CD4-positive, alpha-beta memory T cell (primary cell): ENCODE measurements at places on chromosomes 12 and 14.

DNA sequence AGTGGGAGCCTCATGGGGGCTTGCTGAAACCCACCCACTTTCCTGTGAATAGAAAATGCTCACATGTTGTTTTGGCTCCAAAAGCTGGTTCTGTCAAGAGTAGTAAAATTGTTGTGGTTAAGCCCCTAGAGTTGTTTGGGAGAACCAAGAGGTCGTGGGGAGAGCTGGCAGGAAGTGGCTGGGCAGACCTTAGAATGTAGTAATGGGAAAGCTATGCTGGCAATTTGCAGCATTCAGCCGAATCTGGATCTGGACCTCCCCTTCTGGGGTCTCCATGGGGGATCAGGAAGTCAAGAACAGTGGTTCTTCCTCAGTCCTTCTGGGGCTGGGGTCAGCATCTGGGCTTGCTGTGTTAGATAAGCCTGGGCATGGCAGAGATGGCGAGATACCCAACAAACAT lies 150.6 kb upstream of the TBX3 start:
- DNase-seq = no peak

- DNase-seq = no peak
Measured at GRCh38 chr12:90038289-90038688, 329.7 kb upstream of the ATP2B1 start.

- DNase-seq = no peak
Measured at GRCh38 chr12:87116780-87117179, 860.6 kb upstream of the MGAT4C start.

DNA sequence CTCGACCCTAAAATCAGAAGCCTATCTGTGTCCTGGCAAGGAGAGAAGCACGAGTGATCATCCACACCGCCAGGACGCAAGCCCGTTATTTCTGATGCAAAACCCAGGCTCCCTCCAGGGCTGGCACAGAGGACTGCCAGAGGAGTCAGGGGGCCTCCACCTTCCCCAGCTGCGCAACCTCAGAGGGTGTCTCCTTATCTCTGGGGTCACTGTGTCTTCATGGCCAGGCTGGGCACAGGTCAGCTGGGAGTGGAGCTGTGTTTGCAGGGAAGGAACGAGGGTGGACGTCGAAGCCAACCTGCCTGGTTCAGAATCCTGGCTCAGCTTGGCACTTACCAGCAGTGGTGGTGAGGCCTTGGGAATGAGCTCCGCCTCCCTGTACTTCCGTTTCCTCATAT lies 12.0 kb upstream of the SERPINA3 start:
- no peak for DNase-seq

GRCh38 chr12:1655225-1655788 lies 26.3 kb downstream of the WNT5B start:
- DNase-seq = no peak

DNA sequence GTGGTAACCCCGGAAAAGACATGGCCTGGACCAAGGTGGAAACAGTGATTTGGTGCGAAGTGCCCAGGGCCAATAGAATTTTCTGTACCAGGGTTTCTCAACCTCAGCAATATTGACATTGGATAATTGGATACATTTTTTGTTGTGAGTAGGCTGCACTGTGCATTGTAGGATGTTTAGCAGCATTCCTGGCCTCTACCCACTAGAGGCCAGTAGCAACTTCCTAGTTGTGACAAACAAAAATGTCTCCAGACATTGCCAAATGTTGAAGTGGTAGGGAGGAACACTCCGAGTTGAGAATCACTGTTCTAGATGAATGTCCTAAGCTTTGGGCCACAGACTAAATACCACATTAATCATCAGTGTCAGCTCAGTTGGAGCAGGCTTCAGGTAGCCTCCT lies 6.2 kb upstream of the CGRRF1 start:
- no peak for DNase-seq

GRCh38 chr12:51334764-51335163 lies 10.8 kb upstream of the BIN2 start:
- DNase-seq = no peak

- peak; percentile 89 for DNase-seq
Measured at GRCh38 chr12:12716793-12717585, at the start of gene CDKN1B. Gene CDKN1B (plus strand): TSS chr12:12717368. CDS start chr12:12717840, 472 bp downstream.

DNA sequence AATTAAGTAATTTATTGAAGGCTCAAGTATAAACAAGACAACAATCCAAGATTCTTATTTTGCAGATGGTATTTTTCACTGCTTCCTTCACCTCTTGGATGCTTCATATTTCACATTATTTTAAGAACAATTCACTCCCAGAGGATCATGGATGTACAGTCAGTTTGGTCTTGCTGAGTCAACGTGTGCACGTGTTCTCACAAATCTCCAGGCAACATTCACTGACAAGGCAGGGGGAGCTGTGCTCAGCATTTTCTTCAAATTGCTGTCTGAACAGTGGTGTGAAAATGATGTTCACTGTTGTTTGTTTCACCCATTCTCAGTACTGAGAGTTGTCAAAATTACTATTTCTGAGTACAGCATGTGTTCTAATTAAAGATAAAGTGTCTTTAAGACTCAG lies 118.3 kb upstream of the SLC38A4 start:
- no peak for DNase-seq

DNA sequence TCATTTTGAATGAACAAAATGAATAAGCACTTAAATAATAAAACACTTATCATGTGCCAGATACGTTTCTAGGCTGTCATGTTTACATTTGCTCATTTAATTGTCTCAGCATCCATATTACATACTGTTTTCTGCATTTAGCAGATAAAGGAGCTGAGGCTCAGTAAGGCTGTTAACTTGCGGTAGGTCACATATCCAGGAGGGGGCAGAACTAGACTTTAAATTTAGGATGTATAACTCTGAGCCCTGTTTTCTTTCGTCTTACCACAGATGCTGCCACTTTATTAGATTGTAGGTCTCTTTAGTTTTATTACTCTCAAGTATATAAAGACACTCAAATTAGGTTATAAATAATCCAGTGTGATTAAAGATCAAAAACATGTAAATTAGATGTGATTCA lies 17.7 kb downstream of the IRAK4 start:
- peak; percentile 19 for DNase-seq

- no peak for DNase-seq
Measured at GRCh38 chr14:68366656-68367055, 426.2 kb downstream of the ZFP36L1 start.

GRCh38 chr12:53091756-53092155 lies 5.7 kb upstream of the IGFBP6 start:
- DNase-seq = no peak

GRCh38 chr14:35696575-35696974 lies 112.5 kb downstream of the RALGAPA1 start:
- no peak for DNase-seq

DNA sequence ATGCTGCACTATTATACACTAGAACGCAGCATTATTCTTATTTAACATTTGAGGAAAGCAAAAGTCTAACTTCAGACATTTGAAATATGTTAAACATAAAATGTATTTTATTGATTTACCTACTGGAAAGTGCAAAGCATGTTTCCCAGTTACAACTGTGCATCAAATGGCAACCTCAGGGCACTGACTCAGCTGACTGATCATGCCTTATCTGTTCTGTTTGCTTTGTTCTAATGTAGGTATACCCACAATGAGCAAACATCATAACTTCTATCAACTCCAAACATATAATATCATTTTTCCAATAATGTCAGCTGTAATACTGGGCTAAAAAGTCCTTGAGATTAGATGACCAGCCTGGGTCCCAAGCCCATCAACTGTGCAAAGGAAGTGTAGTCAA lies 431.0 kb downstream of the FOXG1 start:
- no peak for DNase-seq

- DNase-seq = no peak
Measured at GRCh38 chr12:68595241-68595640, 15.5 kb upstream of the RAP1B start.

GRCh38 chr14:64515053-64515452 lies 10.5 kb downstream of the ZBTB1 start:
- no peak for DNase-seq

DNA sequence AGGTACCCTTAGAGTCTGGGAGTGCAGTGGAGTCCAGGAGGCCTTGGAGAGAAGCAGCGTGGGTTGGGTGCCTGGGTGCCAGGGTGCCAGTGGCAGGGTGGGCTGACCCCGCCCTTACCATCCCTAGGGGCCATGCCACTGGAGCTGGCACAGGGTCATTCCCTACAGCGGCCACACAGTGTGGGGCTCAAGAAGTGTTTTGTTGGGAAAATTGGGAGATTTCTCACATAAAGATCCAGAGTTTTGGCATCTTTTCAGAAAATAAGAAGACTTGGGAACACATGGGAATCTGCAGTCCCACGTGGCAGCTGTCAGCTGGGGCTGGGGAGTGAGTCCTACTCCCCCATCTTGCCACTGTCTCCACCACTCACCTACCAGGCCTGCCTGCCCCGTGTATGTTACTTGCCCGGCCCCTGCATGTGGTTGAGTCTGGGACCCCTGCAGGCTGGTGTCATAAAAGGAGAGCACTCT lies 4.2 kb downstream of the VASH1 start:
- DNase-seq = no peak

- DNase-seq = no peak
Measured at GRCh38 chr14:64422756-64423155, 34.6 kb downstream of the MTHFD1 start.

DNA sequence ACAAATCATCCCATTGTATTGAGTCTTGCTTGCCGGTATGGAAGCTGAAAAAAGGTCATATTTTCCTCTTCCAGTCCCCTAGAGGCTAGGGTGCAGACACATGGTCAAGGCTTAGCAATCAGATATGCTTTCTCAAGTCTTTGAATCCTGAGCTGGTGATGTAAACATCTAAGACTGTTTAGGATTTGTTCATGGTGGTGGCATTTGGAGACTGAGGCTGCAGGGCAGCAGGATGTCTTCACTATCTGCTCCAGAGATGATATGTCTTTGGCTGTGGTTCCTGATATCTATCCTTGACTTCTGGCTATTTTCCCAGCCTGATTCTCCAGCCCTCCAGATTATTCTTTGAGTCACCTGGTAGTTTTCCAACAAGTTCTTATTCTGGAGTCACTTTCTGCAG lies 50.5 kb upstream of the DACT1 start:
- DNase-seq = no peak

GRCh38 chr14:94545131-94545841 lies 16.0 kb upstream of the SERPINA4 start:
- DNase-seq = no peak

- no peak for DNase-seq
Measured at GRCh38 chr12:42053456-42053855, 91.2 kb downstream of the GXYLT1 start.

DNA sequence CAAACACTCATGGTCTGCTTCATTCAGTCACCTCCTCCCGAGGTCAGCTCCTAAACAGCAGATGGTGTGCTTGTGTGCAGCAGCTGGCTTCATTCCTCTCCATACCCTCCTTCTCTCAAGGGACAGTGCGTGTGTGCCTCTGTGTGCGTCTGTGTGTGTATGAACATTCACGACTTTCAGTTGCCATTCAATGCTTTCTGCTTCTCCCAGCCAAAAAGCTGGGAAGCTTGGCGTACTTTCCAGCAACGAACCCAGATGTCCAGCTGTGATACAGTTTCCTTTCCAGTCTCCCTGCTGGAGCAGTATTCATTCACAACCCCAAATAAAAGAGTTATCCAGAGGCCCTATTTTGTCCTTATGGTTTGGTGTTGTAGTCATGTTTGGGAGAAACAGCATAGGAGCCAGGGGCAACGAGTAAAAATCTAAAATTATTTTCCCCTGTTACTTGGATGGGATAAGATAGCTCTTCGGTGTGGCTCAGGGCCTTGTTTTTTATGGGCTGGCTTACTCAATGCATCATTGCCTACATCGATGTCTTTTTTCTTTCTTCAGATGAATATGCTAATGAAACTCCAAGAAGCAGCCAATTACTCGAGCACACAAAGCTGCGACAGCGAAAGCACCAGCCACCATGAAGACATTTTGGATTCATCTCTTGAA lies 379.3 kb downstream of the NAV3 start:
- DNase-seq = no peak

DNA sequence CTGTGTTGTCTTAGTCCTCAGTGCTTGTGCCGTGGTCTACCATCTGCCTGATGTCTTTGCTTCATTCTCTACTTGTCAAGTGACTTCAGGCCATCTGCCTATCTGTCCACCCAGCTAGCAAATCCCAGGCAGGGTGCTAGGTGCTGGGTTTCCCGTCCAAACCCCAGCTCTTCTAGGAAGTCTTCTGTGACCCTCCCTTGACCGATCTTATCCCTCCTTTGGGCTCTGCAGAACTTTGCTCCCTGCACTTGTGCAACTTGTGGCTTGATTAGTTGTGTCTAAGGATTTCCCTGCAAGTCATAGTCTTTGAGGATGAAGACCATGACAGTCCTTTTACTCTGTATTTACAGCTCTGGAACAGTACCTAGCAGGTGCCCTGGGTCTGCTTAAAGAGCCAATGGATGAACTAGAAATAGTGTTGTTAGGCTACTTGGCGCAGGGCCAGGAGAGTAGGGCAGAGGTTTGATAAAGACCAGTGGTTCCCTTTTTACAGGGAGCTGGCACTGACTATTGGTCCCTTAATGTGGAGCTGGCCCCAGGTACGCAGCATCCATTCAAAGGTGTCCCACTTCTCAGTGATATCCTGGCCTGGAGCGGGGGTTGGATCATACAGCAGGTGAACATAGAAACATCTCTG lies 60.1 kb downstream of the ADCK1 start:
- DNase-seq = no peak

GRCh38 chr14:23307687-23308644 lies 1.3 kb downstream of the BCL2L2 start:
- no peak for DNase-seq

GRCh38 chr14:21997300-21997699 lies 323.7 kb upstream of the OR4E1 start:
- peak; percentile 54 for DNase-seq

- DNase-seq = no peak
Measured at GRCh38 chr12:26282339-26282940, 87.1 kb downstream of the SSPN start.

DNA sequence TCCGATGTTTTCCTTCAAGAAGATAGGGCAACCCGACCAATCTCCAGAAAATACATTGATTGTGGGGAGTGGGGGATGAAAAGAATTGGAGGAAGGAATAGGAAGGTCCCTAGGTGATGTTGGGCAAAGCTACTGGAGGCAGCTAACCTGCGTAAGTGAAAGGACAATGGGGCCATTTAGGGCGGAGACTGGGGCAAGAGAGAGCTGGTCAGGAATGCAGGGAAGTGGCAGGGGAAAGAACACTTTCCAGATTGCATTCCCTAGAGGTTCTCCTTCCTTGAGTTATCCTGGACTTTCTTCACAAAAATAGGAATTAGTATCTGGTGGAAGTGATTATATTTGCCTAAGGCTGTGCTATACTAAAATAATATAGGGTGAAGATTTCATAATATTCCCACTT lies 151.8 kb upstream of the HMGA2 start:
- DNase-seq = no peak

DNA sequence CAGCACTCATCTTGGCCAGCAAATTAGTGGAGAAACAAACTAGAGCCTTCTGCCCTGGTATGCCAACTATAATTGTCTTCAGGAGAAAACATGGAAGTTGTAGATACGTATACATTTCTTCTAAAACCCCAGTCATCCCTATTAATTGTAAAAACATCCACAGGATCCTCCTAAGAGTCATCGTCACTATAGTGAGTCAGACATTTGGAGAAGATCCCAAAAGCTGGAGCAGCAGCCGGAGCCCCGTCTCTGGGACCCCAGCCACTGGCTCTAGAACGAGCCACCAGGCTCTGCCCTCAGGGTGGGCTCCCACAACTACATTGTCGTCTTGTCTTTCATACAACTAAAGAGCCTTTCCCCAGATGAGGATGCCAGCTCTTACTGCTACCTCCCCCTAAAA lies 15.5 kb downstream of the PRKAB1 start:
- no peak for DNase-seq
